Stimulated activated CD4-positive, alpha-beta T cell treated with anti-CD3 and anti-CD28 coated beads, Interleukin-15, amount 100 ng/mL, for 1 hour (primary cell): ENCODE measurements at places on chromosomes 4 and X.

GRCh38 chr4:172660251-172660650 is 508.4 kb upstream of the GALNT7 start:
- no peak for DNase-seq

GRCh38 chrX:86946569-86946968 is 571.0 kb upstream of the KLHL4 start:
- no peak for DNase-seq

GRCh38 chr4:66554826-66555225 is 884.5 kb upstream of the EPHA5 start:
- DNase-seq, result no peak

- no peak for DNase-seq
Observed at GRCh38 chr4:23889814-23890341, at the start of gene PPARGC1A. TSS of gene PPARGC1A (minus strand) at chr4:23890047. CDS start at chr4:23889957, 90 bp downstream.

GRCh38 chr4:181127171-181127570 is 1116.0 kb upstream of the TENM3 start:
- DNase-seq, result no peak

DNA sequence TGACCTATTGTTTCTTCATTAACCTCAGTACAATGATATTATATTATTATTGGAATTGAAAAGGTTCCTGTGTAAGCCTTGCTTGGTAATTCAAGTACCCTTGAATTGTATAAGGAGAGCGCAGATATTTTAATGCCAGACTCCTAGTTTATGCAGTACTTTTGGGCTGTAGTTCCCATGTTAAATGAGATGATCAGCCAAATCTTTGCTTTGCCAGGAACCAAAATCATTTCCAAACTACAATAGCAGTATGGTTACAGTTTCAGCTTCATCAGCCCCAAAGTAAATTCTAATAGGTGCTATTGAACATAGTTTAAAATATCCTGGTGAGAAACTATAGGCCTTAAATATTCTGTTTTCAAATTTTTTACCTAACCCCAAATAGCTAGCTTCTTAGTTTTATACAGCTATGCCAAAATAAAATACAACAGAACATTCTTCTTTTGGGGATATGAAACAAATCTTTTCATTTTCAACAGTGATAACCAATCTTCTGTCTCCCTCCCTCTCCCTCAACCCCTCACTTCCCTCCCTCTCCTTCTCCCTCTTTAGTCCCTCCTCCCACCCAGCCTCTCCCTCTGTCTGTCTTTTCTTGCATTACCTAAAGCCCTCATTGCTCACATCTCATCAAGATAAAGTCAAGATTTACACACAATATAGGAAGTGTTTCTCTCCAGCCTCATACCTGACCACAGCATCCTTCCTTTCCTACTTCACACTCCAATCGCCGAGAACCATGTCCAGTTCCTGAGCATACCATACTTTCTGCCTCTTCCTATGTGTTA is 190.1 kb downstream of the SHROOM3 start:
- DNase-seq, result no peak

DNA sequence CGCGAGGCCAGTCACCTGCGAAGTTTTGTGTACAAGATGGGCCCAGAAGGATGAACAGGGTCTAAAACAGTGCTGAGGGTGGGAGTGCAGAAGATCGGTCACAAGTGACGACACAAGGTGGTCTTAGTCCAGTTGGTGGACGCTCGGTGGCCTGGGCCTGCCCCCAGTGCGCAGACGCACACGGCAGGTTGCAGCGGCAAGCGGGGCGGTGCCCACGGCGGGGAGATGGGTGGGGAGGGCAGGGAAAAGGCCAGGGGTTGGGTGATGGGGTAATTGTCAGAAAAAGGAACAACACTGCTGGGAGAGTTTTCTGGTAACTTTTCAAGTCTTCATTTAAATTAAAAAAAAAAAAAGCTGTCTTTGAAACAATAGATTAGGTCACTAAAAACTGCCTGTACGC is 1.0 kb upstream of the PRDX4 start:
- DNase-seq, result no peak

- DNase-seq, result no peak
Observed at GRCh38 chr4:107691378-107691777, 28.7 kb downstream of the PAPSS1 start.

- no peak for DNase-seq
Observed at GRCh38 chr4:85756938-85757337, 282.0 kb downstream of the ARHGAP24 start.

- DNase-seq, result no peak
Observed at GRCh38 chr4:84574069-84574720, 8.7 kb upstream of the CDS1 start.

DNA sequence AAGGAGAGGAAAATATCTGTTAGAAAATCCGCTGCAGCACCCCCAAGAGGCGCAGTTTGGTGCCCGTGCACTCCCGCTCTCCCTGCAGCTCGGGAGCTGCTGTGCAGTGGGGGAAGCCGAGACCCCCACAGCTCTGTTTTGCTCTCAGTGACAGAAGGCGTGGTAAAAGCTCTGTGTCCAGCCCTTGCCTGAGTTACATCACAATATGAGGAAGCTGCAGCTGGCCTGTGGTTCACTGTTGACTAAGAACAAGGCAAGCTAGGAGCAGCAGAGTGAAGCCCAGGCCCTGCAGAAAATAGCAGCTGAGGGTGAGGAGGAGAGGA is 88.5 kb upstream of the ADRA2C start:
- DNase-seq, result no peak

GRCh38 chrX:12790885-12791256 is 341 bp upstream of the PRPS2 start:
- DNase-seq, result no peak

GRCh38 chr4:73311428-73311827 is 52.8 kb upstream of the ANKRD17 start:
- DNase-seq, result no peak

DNA sequence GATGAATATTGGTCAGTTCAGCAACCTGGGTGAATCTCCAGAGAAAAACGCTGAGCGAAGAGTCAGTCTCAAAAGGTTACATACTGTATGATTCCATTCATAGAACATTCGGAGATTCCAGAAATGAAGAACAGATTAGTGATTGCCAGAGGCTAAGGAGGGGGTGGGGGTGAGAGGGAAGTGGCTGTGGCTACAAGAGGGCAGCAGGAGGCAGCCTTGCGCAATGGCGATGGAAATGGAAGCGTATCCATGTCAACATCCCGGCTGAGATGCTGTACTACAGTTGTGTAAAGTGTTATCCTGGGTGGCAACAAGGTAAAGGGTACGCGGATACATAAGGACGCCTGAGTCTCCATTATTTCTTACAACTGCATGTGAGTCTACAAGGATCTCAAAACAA is 18.0 kb downstream of the LYAR start:
- no peak for DNase-seq

DNA sequence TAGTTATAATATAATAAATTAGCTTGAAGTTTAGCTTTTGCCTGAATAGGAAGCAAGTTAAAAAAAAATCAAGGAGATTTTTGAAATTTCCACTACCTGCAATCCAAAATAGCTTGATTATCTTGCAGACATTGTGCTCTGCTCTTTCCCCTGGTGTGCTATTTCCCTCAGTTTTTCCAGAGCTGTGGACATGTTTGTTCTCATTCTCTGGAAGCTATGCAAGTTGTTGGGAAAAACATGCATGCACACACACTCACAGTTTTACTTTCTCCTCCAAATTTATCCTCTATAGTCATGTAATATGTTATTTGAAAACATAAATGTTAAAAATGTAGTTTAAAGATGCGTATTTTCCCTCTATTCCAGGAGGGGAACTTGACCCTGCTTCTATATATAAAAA is 225.8 kb upstream of the ARSJ start:
- DNase-seq, result no peak

GRCh38 chrX:119753639-119754257 is 4.6 kb upstream of the SOWAHD start:
- DNase-seq, result peak; percentile 10

GRCh38 chr4:154368060-154368459 is 123.5 kb downstream of the DCHS2 start:
- DNase-seq, result no peak

GRCh38 chrX:96692454-96692853 is 7.8 kb downstream of the DIAPH2 start:
- no peak for DNase-seq

DNA sequence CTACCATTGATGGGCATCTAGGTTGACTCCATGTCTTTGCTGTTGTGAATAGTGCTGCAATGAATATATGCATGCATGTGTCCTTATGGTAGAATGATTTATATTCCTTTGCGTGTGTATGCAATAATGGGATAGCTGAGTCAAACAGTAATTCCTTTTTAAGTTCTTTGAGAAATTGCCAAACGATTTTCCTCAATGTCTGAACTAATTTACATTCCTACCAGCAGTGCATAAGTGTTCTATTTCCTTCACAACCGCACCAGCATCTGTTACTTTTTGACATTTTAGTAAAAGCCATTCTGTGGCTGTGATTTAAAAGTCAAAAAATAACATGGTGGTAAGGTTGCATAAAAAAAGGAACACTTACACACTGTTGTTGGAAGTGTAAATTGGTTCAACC is 103.1 kb upstream of the FAM47B start:
- DNase-seq, result no peak

DNA sequence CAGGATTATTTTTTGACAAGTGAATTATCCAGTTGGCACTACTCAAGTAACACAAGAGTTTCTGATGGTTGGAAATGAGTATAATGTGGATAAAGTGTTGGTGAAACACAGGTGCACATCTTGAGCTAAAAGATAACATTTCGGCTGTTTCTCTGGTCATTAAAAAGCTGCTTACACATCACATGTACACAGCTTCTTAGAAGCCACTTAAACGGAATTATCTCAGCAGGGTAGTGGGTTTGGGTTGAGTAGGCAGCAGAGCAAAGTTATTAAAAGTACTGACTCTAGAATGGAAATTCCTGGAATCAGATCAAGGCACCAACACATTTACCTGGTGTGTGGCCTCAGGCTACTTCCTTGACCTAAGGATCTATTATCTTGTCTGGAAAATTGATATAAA is 55.4 kb upstream of the RASSF6 start:
- DNase-seq, result no peak

DNA sequence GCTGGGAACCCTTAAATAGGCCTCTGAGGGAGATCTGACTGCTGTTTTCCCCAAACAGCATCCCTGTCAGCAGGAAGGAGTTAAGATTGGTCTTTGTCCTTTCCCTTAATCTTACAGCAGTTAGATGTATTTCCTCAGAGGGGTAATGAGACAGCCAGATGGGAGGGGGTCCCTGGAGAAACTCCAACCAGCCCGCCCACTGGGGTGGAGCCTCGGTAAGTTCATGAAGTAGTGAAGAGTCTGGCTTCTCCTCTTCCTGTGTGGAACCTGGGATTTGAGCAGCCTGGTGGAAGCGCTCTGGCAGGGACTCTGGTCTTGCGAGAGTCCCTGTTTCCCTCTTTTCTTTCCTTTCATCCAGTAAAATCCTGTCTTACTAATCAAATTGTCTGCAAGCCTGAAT is 330.0 kb downstream of the TLL1 start:
- DNase-seq, result no peak

GRCh38 chr4:11050766-11051165 is 366.2 kb upstream of the CLNK start:
- DNase-seq, result no peak

- no peak for DNase-seq
Observed at GRCh38 chr4:83240379-83240875, 44.2 kb downstream of the COQ2 start.

DNA sequence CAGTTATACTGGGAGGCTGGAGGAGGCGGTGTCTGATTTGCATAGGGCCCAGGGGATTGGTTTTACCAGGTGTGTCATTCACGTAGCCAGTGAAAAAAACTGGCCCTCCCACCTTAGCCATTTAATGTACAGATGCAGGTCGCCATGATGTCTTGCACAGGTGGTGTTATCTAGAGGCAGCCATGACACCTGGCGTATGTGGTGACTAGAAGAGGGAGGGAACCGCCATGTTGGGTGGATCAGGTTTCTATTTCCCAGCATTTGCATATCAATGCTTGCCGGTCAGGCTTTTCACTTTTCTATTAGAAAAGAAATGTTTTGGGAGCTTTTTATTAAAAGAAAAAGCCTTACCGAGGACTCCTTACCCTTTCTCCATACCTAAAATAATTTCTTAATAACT is 523.4 kb downstream of the ADGRL3 start:
- no peak for DNase-seq

DNA sequence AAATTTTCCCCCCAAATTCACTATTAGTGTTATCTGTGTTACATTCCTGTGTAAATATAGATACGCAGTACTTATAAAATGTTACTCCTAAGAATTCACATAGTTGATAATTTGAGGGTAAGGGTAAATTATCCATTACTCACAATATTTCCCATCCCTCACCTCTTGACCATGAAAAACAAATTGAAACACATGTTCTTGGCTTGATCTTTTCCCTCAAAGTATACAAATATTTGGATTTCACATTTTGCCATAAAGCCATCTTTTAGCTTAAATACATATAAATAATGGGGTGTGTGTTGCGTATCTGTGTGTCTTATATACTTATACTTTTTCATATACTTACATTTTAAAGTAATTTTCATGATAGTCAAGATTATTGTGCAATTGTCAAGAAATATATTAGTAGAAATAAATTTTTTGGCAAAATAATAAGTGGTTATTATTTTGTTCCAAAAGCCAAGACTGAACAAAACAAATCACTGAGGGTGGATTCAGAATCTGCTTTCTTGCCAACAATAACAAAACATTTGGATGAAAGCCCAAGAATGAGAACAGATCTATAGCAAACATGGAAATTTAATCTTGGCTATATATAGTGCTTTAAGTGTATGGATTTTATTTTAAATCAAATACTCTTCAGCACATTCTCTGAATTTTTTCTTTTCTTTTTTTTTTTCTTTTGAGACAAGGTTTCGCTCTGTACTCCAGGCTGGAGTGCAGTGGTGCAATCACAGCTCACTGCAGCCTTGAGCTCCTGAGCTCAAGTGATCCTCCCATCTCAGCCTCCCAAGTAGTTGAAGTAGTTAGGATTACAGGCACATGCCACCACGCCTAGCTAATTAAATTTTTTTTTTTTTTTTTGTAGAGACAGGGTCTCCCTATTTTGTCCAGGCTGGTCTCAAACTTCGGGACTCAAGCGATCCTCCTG is 48.5 kb upstream of the PRSS48 start:
- no peak for DNase-seq

DNA sequence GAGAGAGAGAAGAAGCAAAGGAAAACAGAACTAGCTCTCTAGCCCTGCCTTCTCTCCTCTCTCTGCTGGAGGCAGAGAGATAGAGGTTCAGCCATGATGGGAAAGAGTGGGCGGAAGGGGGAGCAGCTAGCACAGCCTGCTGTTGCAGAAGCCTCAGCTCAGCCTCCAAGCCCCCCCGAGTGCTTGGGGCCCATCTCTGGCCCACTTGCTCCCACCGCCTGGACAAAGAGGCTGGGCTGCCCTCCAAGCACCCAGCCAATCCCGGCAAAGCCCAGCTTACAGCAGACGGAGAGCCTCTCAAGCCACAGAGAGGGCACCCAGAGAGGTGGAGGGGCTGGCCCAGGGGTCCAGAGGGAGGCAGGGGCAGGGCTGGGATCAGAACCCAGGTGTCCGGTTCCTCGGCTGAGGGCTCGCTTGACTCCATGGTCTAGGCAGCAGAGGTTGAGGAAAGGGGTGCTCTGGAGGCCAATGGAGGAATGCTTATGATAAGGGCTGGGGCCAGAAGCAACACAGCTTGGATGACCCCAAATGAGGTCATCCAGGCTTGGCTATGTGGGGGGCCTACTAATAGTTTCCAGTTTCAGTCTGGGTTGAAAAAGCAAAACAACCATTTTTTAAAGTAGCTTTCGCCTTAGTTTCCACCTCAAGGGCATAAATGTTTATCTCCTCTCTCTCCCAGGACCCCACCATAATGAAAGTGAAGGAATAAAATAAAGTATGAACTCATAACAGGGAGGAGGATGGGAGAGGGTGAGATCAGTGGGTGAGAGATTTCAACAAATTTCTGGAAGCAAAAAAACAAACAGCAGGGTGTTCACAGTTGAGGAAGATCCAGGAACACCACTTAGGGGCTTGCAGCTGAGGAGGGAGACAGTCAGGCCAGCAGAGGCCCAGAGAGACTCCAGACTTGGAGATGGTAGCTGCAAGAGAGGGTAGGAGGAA is 24.9 kb upstream of the IQSEC2 start:
- no peak for DNase-seq
